Retinal pigment epithelial cell (primary cell): ENCODE measurements at places on chromosomes 1 and 21.
A peak's percentile ranks its signal among the peaks of the same experiment; 100 is the strongest.

DNA sequence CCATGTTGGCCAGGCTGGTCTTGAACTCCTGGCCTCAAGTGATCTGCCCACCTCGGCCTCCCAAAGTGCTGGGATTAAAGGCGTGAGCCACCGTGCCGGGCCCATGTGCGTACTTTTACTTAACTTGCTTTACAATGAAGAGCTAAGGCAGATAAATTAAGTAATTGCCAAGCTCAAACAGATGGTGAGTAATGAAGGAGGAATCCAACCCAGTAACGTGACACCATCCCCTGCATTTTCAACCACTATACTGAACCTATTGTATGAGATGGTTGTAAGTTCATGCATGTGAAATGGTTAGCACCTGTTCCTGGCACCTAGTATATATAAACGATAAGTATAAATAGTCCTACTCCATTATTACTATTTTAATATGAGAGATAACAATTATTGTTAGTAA is 588.0 kb upstream of the BEND5 start:
- DNase-seq: peak; percentile 87

DNA sequence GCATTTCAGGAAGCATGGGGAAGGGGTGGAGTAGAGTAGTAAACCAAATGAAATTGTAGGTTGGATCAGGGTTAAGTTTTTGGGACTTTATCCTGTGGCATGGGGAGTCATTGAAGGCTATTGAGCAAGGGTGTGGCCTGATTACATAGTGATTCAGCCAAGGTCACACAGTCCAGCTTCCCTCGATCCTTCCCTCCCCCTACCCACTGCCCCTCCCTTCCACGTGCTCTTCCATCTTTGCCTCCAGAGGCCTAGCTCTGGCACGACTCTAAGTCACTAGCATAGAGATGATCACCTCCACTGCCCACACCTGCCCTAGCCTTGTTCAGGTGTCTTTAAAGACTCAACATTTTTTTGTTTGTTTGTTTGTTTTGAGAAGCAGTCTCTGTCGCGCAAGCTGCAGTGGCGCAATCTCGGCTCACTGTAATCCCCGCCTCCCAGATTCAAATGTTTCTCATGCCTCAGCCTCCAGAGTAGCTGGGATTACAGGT is 37.2 kb upstream of the SLC9A1 start:
- no peak for DNase-seq

GRCh38 chr1:156489166-156489934 is 11.2 kb downstream of the MEF2D start:
- DNase-seq: no peak

DNA sequence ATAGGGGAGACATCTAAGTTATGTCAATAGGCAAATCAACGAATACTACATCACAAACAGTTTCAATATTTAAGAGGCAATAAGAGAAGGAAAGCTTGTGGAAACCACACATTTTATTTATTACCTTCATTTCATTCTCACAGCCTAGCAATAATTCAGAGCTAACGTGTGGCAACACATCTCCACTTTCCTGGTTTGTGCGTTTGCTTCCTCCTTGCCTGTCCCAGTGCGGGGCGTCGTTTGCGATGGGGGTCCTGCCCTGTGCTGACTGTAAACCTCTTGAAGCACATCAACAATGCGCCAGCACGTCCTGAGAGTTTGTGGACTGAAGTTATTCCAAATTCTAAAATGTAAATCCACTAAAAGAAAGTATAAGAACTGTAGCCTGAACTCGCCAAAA is 14.4 kb upstream of the VPS26C start:
- DNase-seq: no peak

DNA sequence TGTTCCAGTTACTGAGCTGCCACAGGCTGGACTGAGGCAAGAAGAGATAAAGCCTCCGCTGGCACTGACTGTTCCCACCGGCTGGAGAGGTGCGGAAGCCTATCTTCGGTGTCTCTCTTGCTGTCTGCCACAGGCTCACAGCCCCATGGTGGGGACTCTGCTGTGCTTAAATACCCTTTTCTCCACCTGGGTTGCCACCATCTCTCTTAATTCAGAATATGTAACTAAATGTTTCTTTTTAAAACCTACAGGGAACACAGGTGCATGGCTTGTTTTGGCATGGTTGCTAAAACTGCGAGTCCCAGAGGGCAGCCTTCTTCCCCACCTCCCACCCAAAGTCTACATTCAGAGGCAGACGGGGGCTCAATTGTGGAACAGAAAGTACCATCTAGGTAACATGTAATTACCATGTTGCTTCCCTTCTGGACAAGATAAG is 8.1 kb upstream of the LBR start:
- DNase-seq: no peak
